ENCODE measurements at places on chromosomes 3 and 15. TPM values are rescaled to one million over a fixed set of nuclear protein-coding genes. Genes with fewer than 3 reads are reported as not detected.
A peak's percentile ranks its signal among the peaks of the same experiment; 100 is the strongest.

MST1R gene
- total RNA-seq: 0.34 TPM

ZNF80 gene
- total RNA-seq: not detected

ZBTB47 gene
- total RNA-seq: 19.6 TPM

CLDN1 gene
- 0.79 TPM for total RNA-seq

COL8A1 gene
- 653 TPM for total RNA-seq

CHRFAM7A gene
- 0.51 TPM for total RNA-seq

EXD1 gene
- total RNA-seq: not detected

ALDH1A3 gene
- 51.2 TPM for total RNA-seq

C3orf85 gene
- total RNA-seq: not detected

KBTBD12 gene
- not detected for total RNA-seq

APOD gene
- total RNA-seq: 27.1 TPM

GRCh38 chr15:86557018-86557550 is 477.4 kb downstream of the AGBL1 start:
- DNase-seq: no peak

DNA sequence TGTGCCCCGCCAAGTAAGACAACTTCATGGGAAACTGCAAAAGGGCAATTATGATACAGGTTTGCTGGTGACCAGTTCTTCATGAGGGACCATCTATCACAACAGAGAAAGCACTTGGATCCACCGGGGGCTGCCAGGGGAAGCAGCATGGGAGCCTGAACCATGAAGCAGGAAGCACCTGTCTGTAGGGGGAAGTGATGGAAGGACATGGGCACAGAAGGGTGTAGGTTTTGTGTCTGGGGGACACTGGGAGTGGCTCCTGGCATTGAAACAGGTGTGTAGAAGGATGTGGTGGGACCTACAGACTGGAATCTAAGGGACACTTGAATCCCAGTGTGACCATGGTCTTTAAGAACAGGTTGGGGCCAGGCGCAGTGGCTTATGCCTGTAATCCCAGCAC is 22.6 kb downstream of the MKRN2 start:
- DNase-seq: peak; percentile 51

DNA sequence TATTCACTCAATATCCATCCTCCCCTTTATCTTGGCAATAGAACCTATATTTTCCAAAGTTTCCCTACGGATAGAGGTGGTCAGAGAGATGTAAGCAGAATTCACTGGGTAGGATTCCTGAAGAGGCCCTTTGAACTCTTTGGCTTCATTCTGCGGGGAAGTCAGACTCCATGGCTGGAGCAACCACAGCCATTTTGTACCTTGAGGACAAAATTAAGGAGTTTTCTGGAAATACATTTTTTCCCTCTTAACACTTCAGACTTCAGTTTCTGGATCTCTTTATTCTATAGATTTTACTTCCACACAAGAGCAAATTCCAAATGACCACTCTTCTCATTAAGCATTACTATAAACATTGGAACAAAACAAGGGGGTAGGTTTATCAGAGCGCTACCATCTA is 43.3 kb downstream of the ADAMTS9 start:
- DNase-seq: no peak

GRCh38 chr3:78459796-78460195 is 1308.0 kb downstream of the ROBO1 start:
- no peak for DNase-seq

- DNase-seq: no peak
Observed at GRCh38 chr3:5222283-5223005, 34.9 kb downstream of the EDEM1 start.

- no peak for DNase-seq
Observed at GRCh38 chr3:25291481-25291905, 136.6 kb upstream of the RARB start.

DNA sequence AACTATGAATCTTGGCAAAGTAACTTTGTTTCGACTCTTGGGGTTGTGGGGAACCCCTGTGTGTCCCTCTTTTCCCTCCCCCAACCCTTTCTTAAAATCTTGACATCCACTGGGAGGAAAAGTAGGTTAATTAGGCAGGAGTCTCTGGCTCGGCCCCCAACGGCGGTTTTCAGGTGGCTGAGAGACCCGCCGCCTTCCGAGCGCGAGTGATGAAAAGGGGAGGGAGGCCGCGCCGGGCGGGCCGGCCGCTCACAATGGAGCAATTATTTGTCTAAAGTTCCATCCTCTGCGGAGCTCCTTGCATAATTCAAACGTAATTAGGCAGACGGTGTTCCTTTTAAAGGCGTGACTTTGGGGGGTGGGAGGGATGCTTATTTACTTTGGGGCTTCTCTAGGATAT is 51.7 kb downstream of the ZIC4 start:
- DNase-seq: no peak

GRCh38 chr3:52341123-52341522 is 25.0 kb downstream of the DNAH1 start:
- no peak for DNase-seq

DNA sequence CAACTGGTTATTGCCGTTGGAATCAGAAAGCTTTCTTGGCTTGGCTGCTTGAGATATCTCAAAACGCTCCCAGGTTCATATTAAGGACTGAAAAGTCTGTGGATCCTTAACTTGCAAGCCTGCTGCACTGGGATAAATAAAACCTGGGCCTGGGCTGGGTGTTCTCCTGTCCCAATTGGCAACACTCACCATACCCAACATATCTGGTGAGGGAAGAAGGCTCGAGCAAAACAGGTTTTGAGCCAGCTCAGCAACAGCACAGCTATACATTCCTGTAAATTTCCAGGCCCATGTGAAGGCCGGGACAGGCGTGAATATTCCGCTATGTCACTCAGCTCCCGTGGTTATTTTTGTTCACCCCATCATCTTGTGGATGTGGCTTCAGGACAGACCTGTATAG is 169.0 kb upstream of the BCL6 start:
- no peak for DNase-seq

DNA sequence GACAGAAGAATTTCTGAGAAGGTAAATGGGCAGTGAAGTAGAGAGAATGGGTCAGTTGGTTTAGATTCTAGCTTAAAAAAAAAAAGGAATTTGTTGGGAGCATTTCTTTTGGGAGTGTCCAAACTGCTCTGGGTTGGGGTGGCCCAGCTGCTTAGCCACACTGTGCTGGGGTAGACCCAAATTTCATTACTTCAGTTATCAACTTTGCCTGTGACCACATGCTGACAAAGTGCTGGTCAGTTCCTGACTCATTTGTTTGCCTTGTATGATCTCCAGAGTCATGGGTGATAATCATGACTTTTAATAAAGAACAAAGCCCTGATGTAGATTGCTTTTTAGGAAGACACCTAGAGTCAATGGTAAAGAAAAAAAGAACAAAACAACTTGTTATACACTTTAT is 121.5 kb upstream of the FGF7 start:
- DNase-seq: no peak

DNA sequence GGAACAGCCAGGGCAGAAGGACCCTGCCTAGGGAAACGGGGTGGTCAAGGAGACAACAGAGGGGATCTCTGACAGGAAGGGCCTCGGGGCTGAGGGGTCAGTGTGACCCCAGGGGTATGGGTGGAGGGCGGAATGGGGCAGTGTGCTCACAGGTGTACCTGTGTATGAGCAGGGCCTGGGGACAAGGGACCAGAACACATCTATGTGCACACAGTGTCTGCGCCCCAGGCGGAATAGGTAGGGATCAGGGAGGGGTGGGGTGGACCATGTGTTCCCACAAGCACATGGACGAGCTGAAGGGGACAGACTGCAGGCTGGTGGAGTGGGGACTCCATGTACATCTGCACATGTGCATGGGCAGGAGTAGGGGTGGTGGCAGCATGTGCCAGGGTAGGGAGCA is 5.0 kb upstream of the TLR9 start:
- no peak for DNase-seq

DNA sequence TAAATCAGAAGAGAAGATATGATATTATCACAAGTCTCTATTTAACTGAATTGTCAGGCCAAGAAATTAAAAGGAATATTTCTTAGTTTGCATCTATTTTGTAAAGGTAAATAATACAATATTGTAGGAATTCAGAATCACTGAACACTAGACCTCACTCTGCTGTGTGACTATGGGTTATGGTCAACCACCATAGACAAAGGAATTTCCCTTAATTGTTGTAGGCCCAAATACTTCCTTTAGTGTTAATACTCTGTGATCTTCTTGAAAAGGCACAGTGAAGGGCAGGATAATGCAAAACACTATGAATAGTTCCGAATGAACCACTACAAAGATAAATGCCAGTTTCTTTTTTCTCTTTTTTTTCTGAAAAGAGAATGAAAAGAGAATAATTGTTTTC is 162.3 kb downstream of the TUSC7 start:
- no peak for DNase-seq

- no peak for DNase-seq
Observed at GRCh38 chr3:149777414-149778214, 14.7 kb downstream of the ANKUB1 start.

GRCh38 chr15:50377867-50378751 is 23.1 kb upstream of the GABPB1 start:
- DNase-seq: no peak

DNA sequence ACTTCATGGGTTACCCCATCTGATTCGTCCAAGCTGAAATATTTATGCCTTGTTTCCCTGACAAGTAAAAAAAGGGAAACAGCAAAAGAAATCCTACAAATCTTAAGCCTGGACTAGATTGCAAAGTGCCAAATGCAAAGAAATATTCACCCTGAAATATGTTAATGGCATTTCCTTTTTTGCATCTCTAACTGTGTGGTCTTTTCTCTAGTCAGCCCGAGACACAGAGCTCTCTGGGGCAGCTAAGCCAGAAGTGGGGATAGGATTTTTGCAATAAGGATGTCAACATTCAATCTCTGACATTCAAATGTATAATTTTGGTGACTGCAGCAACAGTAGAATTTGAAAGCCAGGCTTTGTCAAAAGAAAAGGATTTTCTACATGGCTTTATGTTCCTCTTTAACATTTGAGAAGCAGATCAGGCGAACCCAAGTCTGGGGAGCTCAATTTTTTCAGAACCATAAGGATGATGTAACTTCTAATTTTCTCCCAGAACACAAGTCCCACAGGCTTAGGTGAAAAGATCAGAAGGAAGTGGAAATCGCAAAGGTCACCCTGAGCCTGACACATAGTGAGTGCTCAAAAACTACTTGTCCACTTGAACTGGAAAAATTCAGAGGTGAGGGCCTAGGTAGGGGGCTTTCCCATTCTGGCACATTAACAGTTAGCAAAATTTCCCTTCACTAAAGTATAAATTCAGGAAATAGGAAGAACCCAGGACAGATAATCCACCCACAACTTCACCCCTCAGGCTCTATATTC is 28.2 kb upstream of the KCNMB3 start:
- no peak for DNase-seq
